ENCODE measurements at places on chromosomes 3 and 15.

GRCh38 chr3:173538410-173538809 lies 140.9 kb downstream of the NLGN1 start:
- no peak overlapping the region for H3K4me3 ChIP-seq
- peaks cover 3% of the 10 kb centered on the region for H3K4me1 ChIP-seq
- H3K27ac ChIP-seq = no peak overlapping the region
- H3K36me3 ChIP-seq = no peaks in the 10 kb centered on the region
- H3K27me3 ChIP-seq = no peaks in the 10 kb centered on the region

GRCh38 chr3:66377800-66378199 lies 123.0 kb downstream of the LRIG1 start:
- DNase-seq = no peak
- no peak overlapping the region for H3K4me3 ChIP-seq
- peaks cover 44% of the 10 kb centered on the region for H3K36me3 ChIP-seq
- no peaks in the 10 kb centered on the region for H3K27me3 ChIP-seq
- H3K4me1 ChIP-seq = peaks cover 10% of the 10 kb centered on the region

DNA sequence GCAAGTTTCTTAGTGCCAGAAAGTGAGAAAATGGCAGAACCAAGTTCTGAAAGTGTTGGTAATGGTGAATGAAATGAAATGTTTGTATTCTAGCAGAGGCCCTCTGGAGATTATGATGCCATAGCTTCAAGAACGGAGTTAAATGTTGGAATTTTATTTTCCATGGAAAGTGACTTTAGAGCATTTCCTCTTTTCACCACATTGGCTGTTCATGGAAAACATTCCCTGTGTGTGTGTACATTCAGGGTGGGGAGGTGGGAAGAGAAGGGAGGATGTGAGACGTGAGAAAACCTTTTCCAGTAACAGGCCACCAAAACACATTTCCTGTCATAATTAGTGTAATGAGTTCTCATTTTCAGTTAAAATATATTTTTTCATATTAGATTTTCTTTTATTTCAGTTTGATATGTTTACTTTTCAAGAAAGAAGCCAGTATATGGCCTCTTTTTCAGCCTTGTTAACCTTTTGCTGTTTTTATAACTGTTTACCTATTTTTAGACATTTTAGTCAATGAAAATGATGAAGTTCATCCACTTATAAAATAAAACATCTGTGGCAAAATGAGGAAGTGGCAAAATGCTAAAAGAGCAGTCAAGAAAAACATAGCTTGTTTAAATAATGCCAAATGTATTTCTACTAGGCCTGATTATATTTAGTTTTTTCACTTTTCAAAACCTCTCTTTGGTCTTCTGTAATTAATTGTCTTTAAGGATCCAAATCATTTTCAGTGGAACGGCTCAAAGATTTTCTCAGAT lies 21.6 kb downstream of the SAMMSON start:
- no peak overlapping the region for H3K4me3 ChIP-seq
- peak overlapping the region; percentile 77 for H3K27ac ChIP-seq
- DNase-seq = no peak
- H3K36me3 ChIP-seq = no peaks in the 10 kb centered on the region

DNA sequence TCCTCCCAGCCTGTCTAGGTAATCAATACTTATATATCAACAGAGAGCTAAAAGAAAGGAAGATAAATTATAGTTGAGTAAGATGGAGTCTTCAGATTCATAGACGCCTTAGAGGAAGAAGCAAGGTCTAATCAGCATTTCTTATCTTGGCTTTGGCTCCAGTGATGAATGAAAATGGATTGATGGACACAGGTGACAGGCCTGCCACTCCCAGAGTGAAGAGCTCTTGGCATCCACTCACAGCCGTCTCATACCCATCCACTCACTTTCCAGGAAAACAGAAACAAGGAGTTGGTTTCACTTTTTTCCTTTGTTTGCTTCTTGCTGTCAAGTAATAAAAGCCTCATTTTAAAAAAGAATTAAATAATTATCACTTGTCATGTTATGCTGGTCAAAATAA lies 168.2 kb downstream of the MFSD1 start:
- H3K36me3 ChIP-seq = no peaks in the 10 kb centered on the region
- H3K4me1 ChIP-seq = no peaks in the 10 kb centered on the region
- no peak overlapping the region for H3K4me3 ChIP-seq
- no peak for DNase-seq
- H3K27me3 ChIP-seq = no peaks in the 10 kb centered on the region
- no peak overlapping the region for H3K27ac ChIP-seq

- no peaks in the 10 kb centered on the region for H3K4me1 ChIP-seq
- no peak overlapping the region for H3K27ac ChIP-seq
- H3K27me3 ChIP-seq = no peaks in the 10 kb centered on the region
- no peak overlapping the region for H3K4me3 ChIP-seq
Observed at GRCh38 chr3:188869628-188870027, 302.1 kb upstream of the TPRG1 start.

GRCh38 chr15:42843699-42844098 lies 76.9 kb downstream of the TTBK2 start:
- H3K4me3 ChIP-seq = no peak overlapping the region
- H3K27ac ChIP-seq = no peak overlapping the region
- peaks cover 8% of the 10 kb centered on the region for H3K36me3 ChIP-seq
- H3K4me1 ChIP-seq = no peaks in the 10 kb centered on the region
- H3K27me3 ChIP-seq = no peaks in the 10 kb centered on the region
- no peak for DNase-seq

DNA sequence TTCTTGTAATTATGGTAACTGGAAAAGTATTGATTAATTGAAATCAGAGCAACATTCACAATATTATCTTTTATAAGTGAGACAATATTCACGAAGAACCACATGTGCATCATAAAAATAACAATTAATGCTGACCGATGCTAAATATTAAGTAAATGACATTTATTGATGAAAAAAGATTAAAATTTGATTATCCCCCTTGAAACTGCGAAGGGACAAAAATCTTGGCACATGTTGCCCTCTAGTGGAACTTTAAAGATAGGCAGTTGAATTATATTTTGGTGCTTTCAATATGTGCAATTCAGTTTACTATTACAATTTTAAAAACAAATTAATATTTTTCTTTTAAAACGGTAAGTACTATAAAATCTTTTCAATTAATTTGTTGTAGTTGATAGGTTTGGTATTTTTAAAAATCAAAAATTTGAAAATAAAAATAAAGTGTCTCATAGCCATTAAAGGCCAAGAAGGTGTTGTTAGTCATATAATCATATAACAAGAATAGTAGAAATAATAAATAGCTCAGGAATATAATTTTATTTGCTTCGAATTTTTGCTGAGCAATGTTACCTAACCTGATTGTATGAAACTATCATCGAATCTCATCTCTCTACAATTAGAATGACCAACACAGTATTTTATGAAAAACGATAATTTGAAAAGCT lies 270.2 kb downstream of the ROBO1 start:
- no peaks in the 10 kb centered on the region for H3K4me1 ChIP-seq
- H3K4me3 ChIP-seq = no peak overlapping the region
- no peak for DNase-seq

GRCh38 chr15:69548395-69549180 lies 96.0 kb downstream of the RPLP1 start:
- H3K27ac ChIP-seq = no peak overlapping the region
- no peaks in the 10 kb centered on the region for H3K4me1 ChIP-seq
- no peak for DNase-seq
- no peaks in the 10 kb centered on the region for H3K36me3 ChIP-seq
- no peaks in the 10 kb centered on the region for H3K27me3 ChIP-seq
- no peak overlapping the region for H3K4me3 ChIP-seq

DNA sequence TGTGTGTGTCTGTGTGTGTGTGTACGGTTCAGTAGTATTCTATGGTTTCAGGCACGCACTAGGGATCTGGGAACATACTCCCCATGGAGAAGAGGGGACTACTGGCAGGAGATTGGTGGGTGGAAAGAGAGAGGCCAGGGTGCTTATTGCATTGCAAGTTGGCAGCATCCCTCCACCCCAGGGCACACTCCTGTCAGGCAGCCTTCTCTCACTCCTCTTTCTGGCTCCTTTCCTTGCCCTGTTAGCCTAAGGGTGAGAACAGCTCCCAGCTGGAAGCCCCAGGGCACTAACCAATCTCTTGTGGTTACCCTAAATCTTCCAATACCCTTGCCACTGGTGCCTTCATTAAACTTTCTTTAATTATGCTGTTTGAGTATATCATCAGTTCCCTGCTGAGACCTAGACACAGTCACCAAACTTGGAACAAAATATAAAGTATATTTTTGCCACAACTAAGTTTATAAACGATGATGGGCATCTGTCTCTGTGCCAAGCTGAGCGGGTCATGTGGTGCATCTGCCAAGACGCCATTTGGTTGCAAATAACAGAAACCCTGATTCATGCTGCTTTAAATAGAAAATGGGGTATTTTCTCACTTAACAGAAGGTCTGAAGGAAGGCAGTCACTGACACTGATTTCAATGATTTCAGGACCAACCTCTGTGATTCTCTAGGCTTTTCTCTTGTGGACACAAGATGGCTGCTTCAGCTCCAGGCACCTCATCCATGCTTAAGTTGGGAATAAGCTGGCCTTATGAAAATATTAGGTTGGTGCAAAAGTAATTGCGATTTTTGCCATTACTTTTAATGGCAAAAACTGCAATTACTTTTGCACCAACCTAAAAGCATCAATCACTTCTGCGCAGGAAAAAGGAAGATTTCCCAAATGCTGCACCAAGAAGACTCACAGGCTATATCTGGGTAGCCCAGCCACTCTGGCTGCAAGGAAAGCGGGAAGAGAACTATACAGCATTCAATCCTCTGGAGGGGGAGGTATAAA lies 476.9 kb upstream of the PROK2 start:
- H3K27me3 ChIP-seq = no peaks in the 10 kb centered on the region
- no peak overlapping the region for H3K4me3 ChIP-seq
- H3K4me1 ChIP-seq = peaks cover 49% of the 10 kb centered on the region
- no peak overlapping the region for H3K27ac ChIP-seq
- no peak for DNase-seq

GRCh38 chr15:68782589-68783161 lies 38.0 kb downstream of the ANP32A start:
- H3K27ac ChIP-seq = no peak overlapping the region
- peaks cover 30% of the 10 kb centered on the region for H3K36me3 ChIP-seq
- no peak for DNase-seq
- no peaks in the 10 kb centered on the region for H3K27me3 ChIP-seq
- H3K4me1 ChIP-seq = no peaks in the 10 kb centered on the region

GRCh38 chr15:32998979-32999672 lies 195.4 kb downstream of the FMN1 start:
- no peak overlapping the region for H3K4me3 ChIP-seq
- H3K27ac ChIP-seq = no peak overlapping the region
- no peaks in the 10 kb centered on the region for H3K27me3 ChIP-seq
- H3K36me3 ChIP-seq = no peaks in the 10 kb centered on the region
- no peaks in the 10 kb centered on the region for H3K4me1 ChIP-seq
- no peak for DNase-seq

DNA sequence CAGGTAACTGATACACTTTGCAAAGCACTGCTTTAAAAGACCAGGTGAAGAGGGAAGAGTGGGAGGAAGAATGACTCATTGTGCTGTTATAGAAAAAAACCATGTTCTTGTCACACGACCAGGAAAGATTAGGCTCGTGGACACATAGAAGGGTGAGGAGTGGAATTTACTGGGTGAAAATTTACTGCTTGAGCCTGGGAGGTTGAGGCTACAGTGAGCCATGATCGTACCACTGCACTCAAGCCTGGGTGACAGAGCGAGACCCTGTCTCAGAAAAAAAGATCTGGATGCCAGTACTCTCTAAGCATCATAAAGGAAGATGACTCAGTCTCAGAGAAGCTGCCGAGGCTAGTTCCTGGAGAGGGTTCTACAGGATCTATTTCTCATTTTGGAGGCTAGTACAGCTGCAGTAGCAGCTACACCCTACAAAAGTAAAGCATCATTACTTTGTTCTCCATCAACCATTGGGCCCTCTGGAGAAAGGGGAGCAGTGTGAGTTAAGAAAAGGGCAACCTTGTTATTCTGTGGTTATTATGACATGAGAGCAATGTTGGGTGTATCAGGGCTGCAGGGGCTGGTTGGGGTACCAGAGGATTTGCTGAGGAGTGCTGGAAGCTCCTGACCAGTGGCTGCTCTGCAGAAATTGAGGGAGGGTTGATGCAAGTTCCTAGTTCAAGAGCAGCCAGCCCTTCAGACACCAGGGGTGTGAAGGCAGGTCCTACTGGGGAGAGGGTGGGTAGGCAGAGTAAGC lies 75.4 kb downstream of the CMTM8 start:
- DNase-seq = no peak
- H3K27me3 ChIP-seq = no peaks in the 10 kb centered on the region
- no peaks in the 10 kb centered on the region for H3K4me1 ChIP-seq
- H3K4me3 ChIP-seq = no peak overlapping the region
- H3K36me3 ChIP-seq = no peaks in the 10 kb centered on the region

- H3K27ac ChIP-seq = no peak overlapping the region
- DNase-seq = no peak
- no peak overlapping the region for H3K4me3 ChIP-seq
- no peaks in the 10 kb centered on the region for H3K4me1 ChIP-seq
- no peaks in the 10 kb centered on the region for H3K36me3 ChIP-seq
Observed at GRCh38 chr3:69250014-69250413, 127.6 kb upstream of the LMOD3 start.

DNA sequence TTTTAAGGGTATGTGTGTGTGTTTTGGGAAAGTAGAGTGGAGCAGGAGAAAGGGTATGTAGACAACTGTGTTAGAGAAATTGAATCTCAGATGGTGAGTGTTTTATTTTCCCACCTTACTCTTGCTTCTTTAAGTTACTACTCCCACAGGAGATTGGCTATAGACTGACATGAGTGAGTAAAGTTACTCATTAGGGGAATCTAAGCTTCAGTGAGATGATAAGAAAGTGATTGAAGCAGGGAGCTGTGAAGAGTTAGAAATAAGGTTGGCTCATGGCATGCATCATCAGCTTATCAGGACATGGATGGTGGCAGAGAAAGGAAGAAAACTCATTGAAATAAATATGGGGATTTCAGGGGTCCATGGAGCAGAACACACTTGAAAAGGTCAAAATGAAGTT lies 88.9 kb downstream of the MBNL1 start:
- no peak overlapping the region for H3K27ac ChIP-seq
- no peaks in the 10 kb centered on the region for H3K27me3 ChIP-seq
- no peak for DNase-seq

DNA sequence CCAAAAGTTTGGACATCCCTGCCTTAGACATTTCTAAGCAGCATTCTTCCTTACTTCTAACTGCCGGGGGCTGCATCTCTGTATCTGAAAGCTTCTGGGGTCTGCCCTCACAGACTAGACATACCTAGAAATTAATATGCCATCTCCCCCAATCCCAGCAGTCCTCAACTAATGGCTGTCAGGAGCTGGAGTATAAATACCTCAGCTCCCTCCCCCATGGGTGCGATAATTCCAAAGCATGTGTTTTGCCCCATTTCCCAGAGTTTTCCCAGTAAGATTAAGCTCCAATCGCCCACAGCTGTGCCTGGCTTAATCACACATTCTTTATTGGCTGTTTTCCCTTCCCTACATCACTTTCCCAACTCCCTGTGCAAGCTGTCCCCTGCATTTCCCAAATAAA lies 13.8 kb upstream of the VPS8 start:
- H3K4me1 ChIP-seq = no peaks in the 10 kb centered on the region
- no peaks in the 10 kb centered on the region for H3K36me3 ChIP-seq
- no peak overlapping the region for H3K4me3 ChIP-seq

GRCh38 chr15:44485880-44486279 lies 51.1 kb upstream of the EIF3J start:
- no peak for DNase-seq
- peaks cover 7% of the 10 kb centered on the region for H3K36me3 ChIP-seq
- H3K27ac ChIP-seq = no peak overlapping the region
- no peaks in the 10 kb centered on the region for H3K27me3 ChIP-seq
- H3K4me1 ChIP-seq = peaks cover 8% of the 10 kb centered on the region
- H3K4me3 ChIP-seq = no peak overlapping the region

- no peaks in the 10 kb centered on the region for H3K4me1 ChIP-seq
- no peaks in the 10 kb centered on the region for H3K27me3 ChIP-seq
- H3K4me3 ChIP-seq = no peak overlapping the region
Observed at GRCh38 chr3:90040554-90040953, 933.1 kb downstream of the EPHA3 start.
